ENCODE measurements at places on chromosomes 4 and X.

- DNase-seq: no peak
Measured at GRCh38 chrX:3451571-3451970, 105.1 kb upstream of the MXRA5 start.

DNA sequence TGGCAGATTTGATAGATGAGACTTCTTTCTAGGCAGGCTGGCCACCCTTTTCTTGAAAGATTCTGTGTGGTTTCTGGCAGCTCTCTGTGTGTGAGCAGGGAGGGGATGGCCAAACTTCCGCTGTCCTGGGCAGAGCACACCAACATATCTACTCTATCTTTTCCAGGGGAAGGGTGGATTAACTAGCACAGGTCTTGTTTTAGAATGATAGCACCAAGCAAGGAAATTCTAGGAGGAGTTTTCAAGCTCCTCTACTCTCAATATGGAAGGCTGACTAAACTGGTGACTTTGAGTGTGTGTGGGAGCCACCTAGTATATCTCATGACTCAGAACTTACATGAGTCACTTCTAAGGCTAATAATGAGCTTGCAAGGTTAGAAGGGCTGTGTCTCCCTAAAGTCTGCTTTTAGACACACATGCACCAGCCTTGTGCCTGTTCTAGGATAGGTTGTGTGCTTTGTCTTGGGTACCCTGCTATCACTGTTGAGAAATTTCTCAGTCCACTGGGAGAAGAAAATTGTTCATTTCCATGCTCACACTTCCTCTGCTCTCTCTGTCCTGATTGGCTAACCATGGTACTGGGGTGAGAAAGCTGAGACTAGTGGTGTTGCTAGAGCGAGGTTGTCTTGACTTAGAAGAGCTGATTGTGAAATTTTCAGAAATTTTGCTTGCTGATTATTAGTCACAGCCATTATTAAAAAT is 72.9 kb downstream of the YIPF6 start:
- no peak for DNase-seq

DNA sequence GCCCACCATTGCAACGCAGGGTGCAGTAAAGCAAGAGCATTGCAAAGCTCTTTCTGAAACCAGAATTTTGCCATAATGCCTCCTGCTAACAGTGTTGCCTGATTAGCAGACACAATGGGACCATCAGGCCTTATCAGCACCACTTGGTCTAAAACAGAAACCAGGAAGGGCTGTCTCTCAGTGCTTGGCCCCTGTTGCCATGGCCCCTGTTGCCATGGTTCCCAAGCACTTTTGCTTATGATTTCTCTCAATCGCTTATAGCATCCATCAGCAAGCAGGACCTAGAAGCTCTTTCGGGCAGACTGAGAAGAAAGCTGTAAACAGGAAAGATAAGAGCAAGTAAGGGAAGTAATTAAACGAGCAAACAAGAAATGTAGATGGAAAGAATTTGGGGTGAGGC is 36.8 kb downstream of the RTL5 start:
- DNase-seq: no peak

- DNase-seq: no peak
Measured at GRCh38 chrX:133448512-133449076, 33.3 kb upstream of the GPC4 start.

DNA sequence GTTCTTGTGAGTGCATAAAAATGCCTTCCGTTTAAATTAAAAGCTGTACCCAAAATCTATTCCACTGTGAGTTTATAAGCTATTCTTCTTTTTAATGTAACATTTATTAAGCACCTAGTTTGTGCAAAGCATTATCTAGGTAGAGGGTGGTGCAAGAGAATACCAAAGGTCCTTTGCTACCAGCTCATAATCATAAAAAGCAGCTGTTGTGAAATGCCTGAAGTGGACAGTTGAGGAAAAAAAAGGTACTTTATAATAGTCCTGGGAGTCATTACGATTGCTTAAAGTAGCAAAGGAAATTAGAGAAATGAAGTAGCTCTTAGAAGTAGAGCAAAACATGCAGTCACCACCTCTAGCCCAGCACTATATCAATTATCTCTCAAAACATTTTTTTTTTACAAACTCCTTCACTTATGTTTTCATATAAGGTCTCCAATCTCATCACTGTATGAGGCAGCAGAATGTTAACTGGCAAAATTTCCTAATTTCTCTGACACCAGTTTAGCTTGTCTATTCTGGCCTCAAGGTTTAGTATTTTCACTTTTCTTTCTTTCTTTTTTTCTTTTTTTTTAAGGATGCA is 2.1 kb downstream of the MBNL3 start:
- DNase-seq: no peak

DNA sequence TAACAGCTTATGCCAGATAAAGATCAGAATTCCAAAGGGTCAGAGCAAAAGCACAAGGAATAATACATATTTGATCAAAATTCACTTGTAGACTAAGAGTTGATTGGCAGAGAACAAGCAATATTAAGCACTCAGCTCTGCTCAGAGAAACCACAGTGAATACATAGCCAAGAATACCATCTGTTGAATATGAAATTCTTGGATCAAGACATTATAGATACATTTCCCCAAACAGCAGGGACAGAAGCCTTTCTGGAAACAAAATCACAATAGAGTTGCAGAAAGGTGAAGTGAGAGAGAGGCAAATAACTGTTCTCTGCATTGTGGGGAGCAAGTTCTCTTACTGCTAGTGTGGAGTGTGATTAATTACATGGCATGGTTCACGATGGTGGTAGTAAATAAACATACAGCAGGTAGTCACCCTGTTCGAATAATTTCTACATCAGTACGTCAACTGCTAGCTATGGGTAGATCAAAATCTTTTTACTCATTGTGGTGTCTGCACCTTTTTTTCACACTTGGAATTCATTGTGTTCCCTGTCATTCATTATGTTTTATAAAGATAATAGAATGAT is 366.7 kb downstream of the PCDH7 start:
- DNase-seq: no peak

- no peak for DNase-seq
Measured at GRCh38 chr4:125016892-125017299, 297.9 kb upstream of the FAT4 start.
